ENCODE measurements at places on chromosomes 12 and 14. TPM values are rescaled to one million over a fixed set of nuclear protein-coding genes. Genes with fewer than 3 reads are reported as not detected.

DNA sequence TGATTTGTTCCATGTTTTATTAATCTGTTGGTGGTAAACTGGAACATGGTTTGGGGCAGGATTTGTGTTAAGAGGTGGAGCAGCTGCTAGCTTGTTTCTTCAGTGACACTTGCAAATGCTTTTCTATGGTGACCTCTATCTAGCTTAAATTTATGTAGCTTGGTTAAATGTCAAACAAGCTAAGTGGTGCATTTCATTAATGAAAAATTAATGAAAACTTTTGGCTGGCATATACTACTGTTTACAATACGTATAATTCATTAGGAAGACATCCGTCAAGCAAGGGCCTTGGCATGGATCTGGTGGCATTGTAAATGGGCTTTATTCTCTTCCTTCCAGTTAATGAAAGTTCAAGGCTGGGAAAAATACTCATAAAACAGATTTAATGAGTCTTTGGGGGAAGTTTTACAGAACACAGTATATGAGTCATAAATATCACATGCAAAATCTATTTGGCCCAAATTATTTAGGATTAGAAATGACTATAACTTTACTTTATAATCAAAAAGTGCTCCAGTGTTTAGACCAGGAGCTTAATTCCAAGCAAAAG lies 807.7 kb upstream of the SEL1L start:
- H3K27ac ChIP-seq = no peak overlapping the region
- no peak for DNase-seq
- H3K36me3 ChIP-seq = no peaks in the 10 kb centered on the region
- no peaks in the 10 kb centered on the region for H3K27me3 ChIP-seq
- H3K4me3 ChIP-seq = no peak overlapping the region
- no peaks in the 10 kb centered on the region for H3K4me1 ChIP-seq

DNA sequence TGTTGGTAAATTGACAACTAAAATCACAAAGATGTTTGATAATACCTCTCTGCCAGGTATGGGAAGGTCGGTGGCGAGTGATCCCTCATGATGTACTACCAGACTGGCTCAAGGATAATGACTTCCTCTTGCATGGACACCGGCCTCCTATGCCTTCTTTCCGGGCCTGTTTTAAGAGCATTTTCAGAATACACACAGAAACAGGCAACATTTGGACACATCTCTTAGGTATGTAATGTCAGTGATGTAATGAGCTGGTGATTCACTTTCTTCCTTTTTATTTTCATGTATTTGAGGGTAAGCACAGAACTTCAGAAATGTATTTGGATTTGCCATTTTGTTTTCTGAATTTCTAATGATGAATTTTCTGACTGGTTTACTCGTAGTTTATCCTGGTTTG lies 42.6 kb upstream of the LRTM2 start:
- no peak for DNase-seq
- peaks cover 4% of the 10 kb centered on the region for H3K4me1 ChIP-seq
- peaks cover 82% of the 10 kb centered on the region for H3K36me3 ChIP-seq
- H3K4me3 ChIP-seq = no peak overlapping the region

- no peak overlapping the region for H3K27ac ChIP-seq
- H3K27me3 ChIP-seq = no peaks in the 10 kb centered on the region
- no peak overlapping the region for H3K4me3 ChIP-seq
- no peaks in the 10 kb centered on the region for H3K36me3 ChIP-seq
Measured at GRCh38 chr14:77018785-77019184, 9.7 kb downstream of the IRF2BPL start.

DNA sequence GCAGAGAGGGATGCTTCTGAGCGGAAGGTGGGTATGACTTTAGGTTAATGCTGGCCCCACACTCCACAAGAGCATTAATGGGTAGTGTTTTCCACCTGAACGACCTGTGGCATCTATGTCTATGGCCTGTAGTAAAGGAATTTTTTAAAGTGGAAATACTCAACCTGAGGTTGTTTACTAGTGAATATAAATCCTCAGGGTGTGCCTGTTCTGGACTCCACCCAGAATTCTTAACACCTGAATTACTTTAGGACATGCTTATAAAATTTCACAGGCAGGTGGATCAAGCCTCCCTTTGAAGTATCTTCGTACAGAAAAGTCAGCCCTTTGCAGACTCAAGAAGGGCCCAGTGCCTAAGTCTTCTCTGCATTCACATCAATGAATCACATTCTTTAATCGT lies 196.1 kb downstream of the ESR2 start:
- H3K36me3 ChIP-seq = no peaks in the 10 kb centered on the region
- no peaks in the 10 kb centered on the region for H3K4me1 ChIP-seq
- DNase-seq = no peak
- H3K27me3 ChIP-seq = peaks cover 5% of the 10 kb centered on the region

DNA sequence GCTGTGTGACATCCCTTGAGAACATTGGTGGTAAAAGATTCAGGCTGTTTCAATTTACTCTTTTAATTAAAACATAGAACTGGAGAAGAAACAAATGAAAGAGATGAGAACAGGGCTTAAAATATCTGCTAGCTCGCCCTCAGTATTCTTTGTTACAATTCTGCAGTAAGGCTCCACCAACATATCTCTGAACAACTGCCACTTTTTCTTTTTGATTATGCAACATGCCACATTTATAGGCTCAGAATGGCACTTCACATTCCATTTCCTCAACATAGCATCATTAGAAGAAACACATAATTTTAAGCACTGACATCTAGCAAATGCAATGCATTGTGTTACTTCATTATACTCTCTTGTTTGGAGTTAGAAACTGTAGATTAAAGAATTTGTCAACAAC lies 1315.2 kb downstream of the LRFN5 start:
- H3K4me3 ChIP-seq = no peak overlapping the region
- H3K27me3 ChIP-seq = no peaks in the 10 kb centered on the region
- DNase-seq = no peak
- H3K36me3 ChIP-seq = no peaks in the 10 kb centered on the region
- no peak overlapping the region for H3K27ac ChIP-seq

DNA sequence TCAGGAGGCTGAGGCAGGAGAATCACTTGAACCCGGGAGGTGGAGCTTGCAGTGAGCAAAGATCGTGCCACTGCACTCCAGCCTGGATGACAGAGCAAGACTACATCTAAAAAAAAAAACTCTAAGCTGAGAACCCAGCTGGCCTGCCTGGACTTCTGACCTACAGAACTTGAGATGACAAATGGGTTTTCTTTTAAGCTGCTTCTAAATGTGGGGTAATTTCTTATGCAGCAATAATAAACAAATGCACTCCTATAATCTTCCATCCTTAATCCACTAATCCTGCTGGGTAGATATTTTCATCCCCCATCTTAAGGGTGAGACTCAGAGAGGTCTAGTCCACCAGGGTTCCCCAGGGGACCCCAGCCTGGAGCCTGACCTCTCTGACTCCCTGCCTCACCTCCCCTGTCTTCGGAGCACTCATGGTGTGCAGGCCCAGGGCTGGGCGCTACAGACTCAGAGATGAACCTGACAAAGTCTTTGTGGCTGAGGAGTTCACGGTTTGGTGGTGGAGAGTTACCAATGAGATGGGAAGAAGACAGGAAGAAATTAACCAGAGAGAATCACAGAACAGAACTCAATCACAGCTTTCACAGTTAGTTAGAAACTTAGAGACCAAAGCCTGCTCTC lies 39.7 kb upstream of the BDKRB2 start:
- H3K4me1 ChIP-seq = no peaks in the 10 kb centered on the region
- no peak for DNase-seq
- H3K4me3 ChIP-seq = no peak overlapping the region
- no peak overlapping the region for H3K27ac ChIP-seq

DNA sequence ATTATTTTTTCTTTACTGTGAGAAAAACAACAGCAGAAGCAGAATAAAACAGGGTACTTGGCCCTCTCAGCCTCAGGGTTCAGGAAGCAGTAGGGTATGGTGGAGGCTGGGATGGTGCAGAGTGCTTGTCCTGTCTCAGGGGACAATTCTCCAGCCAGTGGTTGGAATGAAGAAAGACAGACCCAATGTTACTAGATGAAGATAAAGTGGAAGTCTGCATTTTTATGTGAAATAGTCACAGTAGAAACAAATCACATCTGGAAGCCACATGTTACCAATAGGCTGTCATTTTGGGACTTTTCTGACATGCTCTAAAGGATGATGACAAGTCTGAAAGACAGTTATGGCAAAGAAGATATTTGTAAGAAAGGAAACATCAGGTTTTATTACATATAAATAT lies 32.3 kb downstream of the PROX2 start:
- peaks cover 10% of the 10 kb centered on the region for H3K36me3 ChIP-seq
- H3K4me3 ChIP-seq = no peak overlapping the region
- H3K27ac ChIP-seq = no peak overlapping the region
- no peaks in the 10 kb centered on the region for H3K27me3 ChIP-seq
- peaks cover 7% of the 10 kb centered on the region for H3K4me1 ChIP-seq
- no peak for DNase-seq

- peak overlapping the region; percentile 78 for H3K4me3 ChIP-seq
- no peak overlapping the region for H3K27ac ChIP-seq
- H3K36me3 ChIP-seq = peaks cover 13% of the 10 kb centered on the region
- H3K4me1 ChIP-seq = peaks cover 11% of the 10 kb centered on the region
Measured at GRCh38 chr12:54189198-54189539, 384 bp upstream of the SMUG1 start.

GRCh38 chr12:120620624-120621023 lies 19.8 kb upstream of the CABP1 start:
- DNase-seq = no peak
- peaks cover 29% of the 10 kb centered on the region for H3K27me3 ChIP-seq
- H3K27ac ChIP-seq = no peak overlapping the region
- no peaks in the 10 kb centered on the region for H3K36me3 ChIP-seq
- H3K4me3 ChIP-seq = no peak overlapping the region
- no peaks in the 10 kb centered on the region for H3K4me1 ChIP-seq

- no peak overlapping the region for H3K4me3 ChIP-seq
- no peaks in the 10 kb centered on the region for H3K36me3 ChIP-seq
- no peaks in the 10 kb centered on the region for H3K4me1 ChIP-seq
- DNase-seq = no peak
Measured at GRCh38 chr12:105393587-105393986, 63.1 kb downstream of the C12orf75 start.

DNA sequence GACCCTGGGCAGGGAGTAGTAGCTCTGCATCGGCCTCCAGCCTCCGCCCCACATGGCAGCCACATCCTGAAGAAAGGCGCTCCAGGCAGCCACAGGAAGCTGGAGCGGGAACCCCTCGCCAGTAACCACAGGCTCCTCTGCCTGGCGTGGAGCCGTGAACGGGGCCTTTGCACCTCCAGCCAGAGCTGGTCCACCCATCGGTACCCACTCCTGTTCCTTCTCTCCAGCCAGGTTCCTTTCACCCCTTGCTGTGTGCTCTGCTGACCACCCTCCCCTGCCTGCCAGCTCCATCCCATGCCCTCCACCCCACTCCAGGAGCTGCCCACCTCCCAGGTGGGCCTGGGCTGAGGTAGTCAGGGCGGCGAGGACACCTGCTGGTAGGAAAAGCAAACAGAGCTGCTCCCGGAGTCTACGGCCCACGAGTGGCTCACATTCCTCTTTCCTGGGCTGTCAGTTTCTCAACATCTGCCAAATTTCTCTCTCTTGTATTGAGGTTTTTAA lies 2.7 kb downstream of the TGFB3 start:
- no peaks in the 10 kb centered on the region for H3K27me3 ChIP-seq
- H3K4me3 ChIP-seq = no peak overlapping the region
- H3K36me3 ChIP-seq = no peaks in the 10 kb centered on the region
- peaks cover 22% of the 10 kb centered on the region for H3K4me1 ChIP-seq

DNA sequence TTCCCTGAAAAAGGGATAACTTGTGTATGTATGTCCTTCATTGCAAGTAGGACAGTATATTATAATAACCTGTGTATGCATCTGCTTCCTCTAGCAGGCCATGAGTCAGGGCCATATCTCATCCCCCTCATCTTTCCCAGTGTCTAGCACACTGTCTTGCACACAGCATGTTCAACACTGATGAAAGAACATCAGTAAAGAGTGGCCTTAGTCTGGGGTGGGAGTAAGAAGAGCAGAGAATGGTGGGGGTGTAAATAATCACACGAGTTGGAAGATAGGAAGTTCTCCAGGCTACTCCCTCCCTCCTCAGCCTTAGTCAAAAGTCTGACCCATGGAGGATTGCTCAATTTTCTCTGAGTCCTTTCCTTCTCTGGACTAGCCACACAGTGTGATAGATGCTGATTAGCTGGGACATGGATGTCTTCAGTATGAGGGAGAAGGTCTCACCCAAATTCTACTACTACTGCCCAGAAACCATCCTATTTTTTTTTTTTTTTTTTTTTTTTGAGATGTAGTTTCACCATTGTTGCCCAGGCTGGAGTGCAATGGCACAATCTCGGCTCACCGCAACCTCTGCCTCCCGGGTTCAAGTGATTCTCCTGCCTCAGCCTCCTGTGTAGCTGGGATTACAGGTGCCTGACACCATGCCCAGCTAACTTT lies 14.6 kb upstream of the SP1 start:
- peaks cover 30% of the 10 kb centered on the region for H3K4me1 ChIP-seq
- no peaks in the 10 kb centered on the region for H3K27me3 ChIP-seq
- H3K4me3 ChIP-seq = no peak overlapping the region
- H3K36me3 ChIP-seq = no peaks in the 10 kb centered on the region
- H3K27ac ChIP-seq = peak overlapping the region; percentile 79
- DNase-seq = peak; percentile 54

- no peaks in the 10 kb centered on the region for H3K27me3 ChIP-seq
- H3K27ac ChIP-seq = no peak overlapping the region
- no peaks in the 10 kb centered on the region for H3K4me1 ChIP-seq
- peaks cover 66% of the 10 kb centered on the region for H3K36me3 ChIP-seq
- no peak overlapping the region for H3K4me3 ChIP-seq
- DNase-seq = peak; percentile 92
Measured at GRCh38 chr12:57583008-57583831, 7.8 kb upstream of the PIP4K2C start.

The NGB gene
- total RNA-seq = not detected

The VAMP1 gene
- 4.2 TPM for total RNA-seq

The RNASE7 gene
- total RNA-seq = not detected

Data from K562 (cell line).